MG63 (cell line): ENCODE measurements at places on chromosomes 16 and 17. TPM values are rescaled to one million over a fixed set of nuclear protein-coding genes. Genes with fewer than 3 reads are reported as not detected.

ITGB3 gene
- total RNA-seq = 12.1 and 13.6 TPM in 2 replicates

ABCA3 gene
- 1.1 and 5.1 TPM in 2 replicates for total RNA-seq

LSM12 gene
- 107 and 128 TPM in 2 replicates for total RNA-seq

GCGR gene
- total RNA-seq = not detected in 2 replicates

PDXDC1 gene
- total RNA-seq = 64.7 and 65.3 TPM in 2 replicates

GRCh38 chr17:17812211-17813054 is 24.4 kb downstream of the SREBF1 start:
- no peak for DNase-seq

DNA sequence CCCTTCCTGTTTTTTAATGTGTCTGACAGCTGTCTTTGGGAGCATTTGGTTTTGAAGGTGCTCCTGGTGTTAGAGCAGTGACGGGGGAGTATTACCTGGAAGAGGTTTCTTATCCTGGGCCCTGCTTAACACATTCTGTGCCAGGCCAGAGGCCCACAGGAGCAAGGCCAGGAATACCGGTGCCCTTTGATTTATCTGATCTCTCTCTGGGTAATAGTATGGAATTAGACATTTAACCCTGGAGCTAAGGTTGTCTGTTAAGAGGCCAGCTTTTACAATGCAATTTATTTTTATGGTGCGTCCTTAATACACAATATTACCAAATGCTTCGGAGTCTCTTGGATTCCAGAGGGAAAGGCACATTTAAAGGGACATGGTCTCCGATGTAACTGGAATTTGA is 37.2 kb upstream of the GSE1 start:
- DNase-seq = no peak

GRCh38 chr17:73397856-73398540 is 86.2 kb upstream of the CDC42EP4 start:
- no peak for DNase-seq

SPATA22 gene
- not detected in 2 replicates for total RNA-seq

DNA sequence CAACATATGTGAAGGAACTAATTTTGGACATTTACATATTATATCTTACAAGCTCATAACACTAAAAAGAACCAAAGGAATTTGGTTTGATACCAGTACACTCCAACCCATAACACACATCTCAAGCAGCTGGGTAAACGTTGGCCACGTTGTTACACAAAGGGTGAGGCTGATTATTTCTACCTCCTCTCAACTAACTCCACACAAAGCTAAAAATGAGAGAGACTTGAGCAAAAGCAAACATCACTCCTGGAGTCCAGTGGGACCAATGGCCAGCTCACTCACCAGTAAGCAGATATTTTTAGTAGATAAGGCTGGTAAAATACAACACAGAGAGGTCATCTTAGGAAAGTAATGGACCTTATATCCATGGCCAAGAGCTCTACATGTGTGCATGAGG is 207.6 kb downstream of the MRTFB start:
- no peak for DNase-seq

DNA sequence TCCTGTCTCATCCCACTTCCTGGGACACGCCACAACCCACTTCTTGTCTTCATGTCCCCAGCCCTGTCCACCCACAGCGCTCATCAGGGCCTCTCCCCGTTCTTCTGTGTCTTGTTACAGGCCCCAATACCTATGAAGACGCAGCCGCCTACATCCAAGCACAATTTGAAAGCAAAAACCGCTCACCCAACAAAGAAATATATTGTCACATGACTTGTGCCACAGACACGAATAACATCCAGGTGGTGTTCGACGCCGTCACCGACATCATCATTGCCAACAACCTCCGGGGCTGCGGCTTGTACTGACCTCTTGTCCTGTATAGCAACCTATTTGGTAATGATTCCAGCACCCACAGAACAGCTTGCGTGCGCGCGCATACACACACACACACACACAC is 70.6 kb downstream of the AMFR start:
- no peak for DNase-seq

DNA sequence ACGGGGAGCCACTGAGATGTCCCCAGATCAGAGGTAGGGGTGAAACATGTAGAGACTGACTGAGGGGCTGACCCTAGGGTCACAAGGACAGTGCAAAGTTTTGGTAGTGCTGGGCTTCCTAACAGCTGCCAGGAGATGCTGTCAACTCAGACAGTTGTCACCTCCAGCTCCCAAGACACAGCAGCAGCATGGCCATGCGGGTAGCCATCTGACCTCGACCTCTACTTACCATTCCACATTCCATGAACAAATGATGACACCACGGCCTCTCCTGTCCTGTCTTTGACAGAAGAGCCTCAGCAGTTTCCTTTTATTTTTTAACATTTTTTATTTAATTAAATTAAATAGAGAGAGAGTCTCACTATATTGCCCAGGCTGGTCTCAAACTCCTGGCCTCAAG is 65.3 kb upstream of the NFAT5 start:
- DNase-seq = no peak

CACNG5 gene
- not detected in 2 replicates for total RNA-seq

DNA sequence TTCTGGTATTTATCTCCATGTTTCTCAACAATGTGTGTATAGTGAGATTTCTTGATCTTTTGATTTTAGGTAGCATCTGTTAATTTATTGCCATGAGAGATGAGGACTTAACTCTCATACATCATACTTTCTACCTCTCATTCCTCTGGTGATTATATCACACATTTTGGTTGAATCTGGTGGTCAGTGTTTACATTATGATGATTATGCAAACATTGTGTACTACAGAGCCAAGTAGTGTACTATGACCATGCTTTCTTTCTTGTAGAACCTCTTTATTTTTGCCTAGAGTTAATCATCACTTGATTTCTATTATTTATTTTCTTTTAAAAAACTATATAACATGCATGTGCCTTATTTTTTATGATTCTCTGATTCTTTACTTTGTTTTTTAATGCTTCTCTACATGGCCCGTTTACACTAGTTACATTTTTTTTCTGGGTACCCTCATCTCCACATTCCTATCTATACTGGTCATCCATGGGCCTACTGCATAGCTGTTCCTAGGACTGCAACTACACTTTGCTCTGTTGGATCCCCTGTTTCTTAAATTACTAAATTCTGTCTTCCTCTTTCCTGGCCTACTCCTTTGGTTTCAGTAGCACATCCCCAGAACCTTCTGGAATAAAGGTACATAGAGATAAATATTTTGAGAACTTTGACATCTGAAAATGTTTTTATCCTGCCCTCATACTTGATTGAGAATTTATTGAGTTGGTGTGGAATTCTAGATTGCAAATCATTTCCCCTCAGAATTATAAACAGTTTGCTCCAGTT is 63.0 kb upstream of the LRRC37A3 start:
- no peak for DNase-seq
